LHCN-M2 (cell line): ENCODE measurements at places on chromosomes 6 and 20.
A peak's percentile ranks its signal among the peaks of the same experiment; 100 is the strongest.

DNA sequence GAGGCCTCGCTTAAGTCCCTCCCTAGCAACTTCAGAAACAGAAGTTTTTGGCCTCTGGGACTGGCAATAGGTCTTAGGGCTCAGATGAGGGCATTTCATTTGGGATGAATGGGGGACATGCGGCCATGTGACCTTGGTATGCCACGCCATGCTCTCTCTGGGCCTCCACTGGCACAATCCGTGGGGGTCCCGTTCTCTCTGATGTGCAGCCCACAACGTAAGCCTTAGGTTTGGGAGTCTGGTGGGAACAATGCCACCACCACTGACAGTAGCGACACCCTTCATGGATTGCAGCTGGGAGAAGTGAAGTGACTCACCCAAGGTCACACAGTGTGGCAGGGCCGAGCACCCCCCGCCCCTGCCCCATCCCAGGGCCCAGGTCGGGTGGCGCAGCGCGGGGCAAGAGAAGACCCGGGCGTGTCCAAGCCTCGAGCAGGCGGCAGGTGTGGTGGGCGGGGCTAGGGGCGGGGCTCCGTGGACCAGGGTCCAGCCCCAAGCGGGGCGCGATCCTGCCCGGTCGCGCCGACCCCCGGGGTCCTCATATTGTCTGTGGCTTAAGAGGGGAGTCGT is 864 bp upstream of the CEBPB start:
- DNase-seq: no peak

- no peak for DNase-seq
Measured at GRCh38 chr6:162046324-162046723, 681.2 kb downstream of the PRKN start.

GRCh38 chr6:37794825-37795224 is 24.7 kb upstream of the ZFAND3 start:
- DNase-seq: peak; percentile 72

- no peak for DNase-seq
Measured at GRCh38 chr20:57526087-57526884, 1.3 kb upstream of the CTCFL start.

- no peak for DNase-seq
Measured at GRCh38 chr6:66232890-66233289, 525.9 kb upstream of the EYS start.

- DNase-seq: no peak
Measured at GRCh38 chr6:29631209-29631810, 1.7 kb downstream of the GABBR1 start.

GRCh38 chr6:157847846-157848245 is 24.8 kb downstream of the SNX9 start:
- no peak for DNase-seq

- DNase-seq: no peak
Measured at GRCh38 chr20:35088231-35089145, 4.1 kb downstream of the TRPC4AP start.

DNA sequence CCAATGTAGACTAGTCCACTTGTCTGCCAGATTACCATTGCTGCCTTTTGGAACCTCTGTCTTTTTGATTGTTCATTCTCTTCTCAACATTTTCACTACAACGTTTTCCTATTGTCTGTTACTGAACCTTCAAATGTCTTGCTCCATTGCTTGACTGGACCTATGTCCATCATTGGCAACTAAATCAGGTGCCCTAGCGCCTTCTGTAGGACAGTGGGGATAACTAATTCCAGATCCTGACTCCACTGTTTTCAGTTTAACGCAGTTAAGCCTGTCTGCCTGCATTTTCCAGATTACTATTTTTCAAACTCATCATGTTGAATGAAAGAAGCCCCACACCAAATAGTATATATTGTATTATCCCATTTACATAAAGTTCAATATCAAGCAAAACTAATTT is 433.6 kb downstream of the RNF144B start:
- DNase-seq: no peak

- DNase-seq: no peak
Measured at GRCh38 chr6:135129136-135129856, 51.8 kb upstream of the MYB start.

- no peak for DNase-seq
Measured at GRCh38 chr20:41344477-41344876, 3.9 kb downstream of the LPIN3 start.

- peak; percentile 80 for DNase-seq
Measured at GRCh38 chr6:126650931-126651330, 311.0 kb downstream of the CENPW start.

GRCh38 chr20:34709831-34710567 is 5.9 kb downstream of the TP53INP2 start:
- peak; percentile 17 for DNase-seq

GRCh38 chr20:14335052-14335451 is 2.4 kb downstream of the FLRT3 start:
- no peak for DNase-seq

GRCh38 chr6:36242626-36243025 is 27.2 kb upstream of the PNPLA1 start:
- no peak for DNase-seq

DNA sequence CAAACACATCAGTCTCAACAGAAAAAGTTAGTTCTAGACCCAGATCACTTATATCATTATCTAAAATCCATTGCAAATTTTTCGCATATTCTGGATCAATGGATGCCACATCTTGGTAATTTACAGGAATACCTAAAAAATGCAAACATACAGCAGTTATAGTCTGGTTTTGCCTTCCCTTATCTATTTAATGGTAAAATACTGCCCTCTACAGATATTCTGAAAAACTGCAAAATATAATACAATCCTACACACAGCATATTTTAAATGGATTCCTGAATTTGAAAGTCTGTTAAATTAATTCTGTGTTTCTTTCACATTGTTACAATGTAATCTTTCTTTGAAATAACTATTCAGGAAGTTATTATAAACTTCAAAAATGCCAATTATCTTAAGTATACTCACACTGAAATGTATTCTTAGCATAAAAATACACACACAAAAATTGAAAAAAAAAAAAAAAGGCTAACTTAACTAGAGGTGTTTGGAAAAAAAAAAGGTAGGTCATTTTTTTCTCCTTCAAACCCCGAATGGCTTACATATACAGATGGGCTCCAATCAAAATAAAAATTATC is 88.4 kb downstream of the HACE1 start:
- DNase-seq: peak; percentile 33

DNA sequence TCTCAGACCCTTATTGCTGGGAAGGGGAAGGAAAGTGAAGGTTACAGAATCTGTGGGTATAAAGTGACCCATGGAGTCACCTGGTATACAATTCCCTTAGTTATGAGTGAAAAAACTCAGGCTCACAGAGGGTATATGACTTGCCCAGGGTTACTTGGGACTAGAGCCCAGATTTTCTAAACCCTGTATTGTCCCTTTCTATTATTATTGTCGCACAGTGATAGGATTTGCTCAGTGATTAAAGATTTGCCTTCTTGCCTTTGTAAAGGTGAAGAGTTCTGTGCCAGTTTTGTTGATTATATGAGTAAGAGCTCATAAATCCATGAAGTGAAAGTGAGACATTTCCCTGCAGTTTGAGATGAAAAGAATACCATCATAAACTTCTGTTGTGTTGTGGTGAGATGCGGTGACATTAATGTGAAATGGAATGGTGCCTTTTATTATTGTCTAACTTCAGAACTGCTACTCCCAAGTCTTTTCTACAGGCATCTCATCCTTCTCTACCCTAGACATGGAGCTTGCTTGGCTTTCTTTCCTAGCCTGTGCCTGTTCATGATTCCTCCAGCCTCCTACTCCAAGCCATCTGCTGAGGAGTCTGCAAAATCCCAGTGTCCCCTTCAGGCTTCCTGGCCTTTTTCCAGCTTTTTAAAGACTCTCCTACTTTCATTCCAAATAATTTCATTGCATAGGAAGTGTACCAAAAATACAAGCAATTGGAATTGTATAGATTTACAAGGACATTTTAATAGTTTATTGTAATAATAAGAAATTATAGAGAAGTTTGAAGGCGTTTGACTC is 33.5 kb upstream of the ADIG start:
- DNase-seq: no peak

DNA sequence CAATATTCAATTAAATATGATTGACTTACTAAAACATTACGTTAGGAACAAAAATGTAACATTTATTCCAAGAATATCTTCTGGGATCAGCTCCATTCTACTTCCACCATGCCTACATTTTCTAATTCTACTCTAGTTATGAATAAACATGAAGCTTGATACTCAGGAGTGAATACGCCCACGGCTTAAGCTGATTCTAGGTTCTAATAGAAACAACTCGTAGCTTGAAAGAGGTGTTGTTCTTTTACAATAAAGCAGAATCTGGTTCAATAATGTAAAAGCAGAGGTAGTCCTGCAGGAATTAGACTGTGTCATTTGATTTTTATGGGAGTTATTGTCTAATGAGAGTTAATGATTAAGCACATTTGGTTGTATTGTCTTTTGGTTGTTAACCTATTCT is 107.3 kb upstream of the OLIG3 start:
- no peak for DNase-seq

- no peak for DNase-seq
Measured at GRCh38 chr6:153727885-153728284, 311.2 kb upstream of the OPRM1 start.

DNA sequence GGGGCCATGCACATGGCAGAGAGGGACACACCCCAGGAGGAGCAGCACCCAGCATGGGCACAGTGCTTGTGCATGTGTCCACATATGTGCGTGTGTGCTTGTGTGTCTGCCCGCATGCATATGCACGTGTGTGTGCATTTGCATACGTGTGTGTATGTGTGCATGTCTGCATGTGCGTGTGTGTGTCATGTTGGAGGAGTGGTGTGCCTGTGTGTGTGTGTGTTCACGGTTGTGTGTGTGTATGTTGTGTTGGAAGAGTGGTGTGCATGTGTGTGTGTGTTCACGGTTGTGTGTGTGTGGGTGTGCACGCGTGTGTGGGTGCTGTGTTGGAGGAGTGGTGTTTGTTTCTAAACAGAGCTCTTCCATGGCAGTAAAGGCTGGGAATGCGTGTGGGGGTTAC is 50.7 kb upstream of the SLCO4A1 start:
- DNase-seq: no peak

GRCh38 chr6:146917182-146917581 is 287.0 kb upstream of the STXBP5 start:
- DNase-seq: no peak

- no peak for DNase-seq
Measured at GRCh38 chr20:6157345-6157744, 34.5 kb upstream of the FERMT1 start.
